ENCODE measurements at places on chromosomes 5 and 9.
A peak's percentile ranks its signal among the peaks of the same experiment; 100 is the strongest.

DNA sequence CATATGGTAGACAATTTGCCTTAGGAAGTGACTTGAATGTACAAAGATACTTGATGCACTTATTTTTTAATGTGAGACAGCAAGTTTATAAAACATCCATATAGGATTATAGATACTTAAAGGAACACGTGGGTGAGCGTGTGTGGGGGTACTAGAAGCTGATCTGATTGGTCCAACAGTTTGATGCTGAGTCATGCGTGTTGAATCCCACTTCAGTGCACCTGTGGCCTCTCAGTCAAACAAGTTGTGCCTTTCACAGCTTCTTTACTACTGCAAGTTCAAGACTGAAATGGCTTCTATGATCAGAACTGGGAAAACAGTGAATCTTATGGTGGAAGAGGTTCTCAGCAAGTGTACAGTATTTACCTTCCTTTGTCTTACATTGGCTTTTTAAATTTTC is 98.9 kb downstream of the MAP1B start:
- no peak for DNase-seq

DNA sequence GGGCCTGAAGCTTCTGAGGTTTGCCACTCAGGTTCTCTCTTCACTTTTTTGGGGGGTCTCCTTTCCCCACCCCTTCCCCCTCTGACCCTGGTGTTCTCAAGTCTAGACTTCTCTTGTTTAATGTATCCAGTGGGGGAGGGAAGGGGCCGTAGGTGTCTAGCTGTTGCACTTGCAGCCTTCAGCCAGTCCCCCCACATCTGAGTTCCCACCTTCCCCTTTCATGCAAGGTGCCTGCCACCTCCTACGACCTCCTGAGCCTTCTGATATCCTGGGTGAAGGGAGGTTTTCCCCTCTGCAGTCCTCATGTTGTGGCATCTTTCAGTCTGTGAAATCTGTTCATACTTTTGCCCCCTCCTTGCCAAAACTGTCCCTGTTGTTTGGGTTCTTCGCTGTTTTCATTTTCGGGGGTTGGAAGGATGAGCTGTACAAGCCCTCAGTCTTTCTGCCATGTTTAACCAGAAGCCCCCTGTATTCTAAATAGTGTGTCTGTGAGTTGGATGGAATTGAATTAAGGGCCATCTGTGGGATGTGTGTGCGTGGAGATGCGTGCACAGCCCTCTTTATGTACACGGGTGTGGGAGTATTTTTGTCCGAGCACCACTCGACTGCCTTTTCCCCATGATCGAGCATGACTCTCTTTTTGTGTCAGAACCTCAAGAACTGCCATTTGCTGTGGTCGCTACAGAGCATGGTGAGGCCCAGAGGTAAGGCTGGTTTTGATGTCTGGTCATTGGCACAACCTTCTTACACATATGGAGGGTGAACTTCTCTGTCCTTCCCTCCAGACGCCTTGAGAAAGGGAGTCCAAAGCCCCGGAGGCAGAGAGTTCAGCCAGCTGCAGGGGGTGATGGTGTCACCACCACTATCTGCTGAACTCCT is 23.6 kb downstream of the PRRC2B start:
- DNase-seq: no peak

DNA sequence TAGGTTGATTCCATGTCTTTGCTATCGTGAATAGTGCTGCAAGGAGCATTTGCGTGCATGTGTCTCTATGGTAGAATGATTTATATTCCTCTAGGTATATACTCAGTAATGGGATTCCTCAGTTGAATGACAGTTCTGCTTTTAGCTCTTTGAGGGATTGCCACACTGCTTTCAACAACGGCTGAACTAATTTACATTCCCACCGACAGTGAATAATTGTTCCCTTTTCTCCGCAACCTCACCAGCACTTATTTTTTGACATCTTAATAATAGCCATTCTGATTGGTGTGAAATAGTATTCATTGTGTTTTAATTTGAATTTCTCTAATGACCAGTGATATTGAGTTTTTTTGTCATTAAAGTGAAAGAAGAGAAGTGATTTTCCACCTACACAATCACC is 18.5 kb downstream of the IFNA5 start:
- DNase-seq: no peak

- DNase-seq: no peak
Measured at GRCh38 chr5:124841829-124842712, 95.6 kb upstream of the ZNF608 start.

DNA sequence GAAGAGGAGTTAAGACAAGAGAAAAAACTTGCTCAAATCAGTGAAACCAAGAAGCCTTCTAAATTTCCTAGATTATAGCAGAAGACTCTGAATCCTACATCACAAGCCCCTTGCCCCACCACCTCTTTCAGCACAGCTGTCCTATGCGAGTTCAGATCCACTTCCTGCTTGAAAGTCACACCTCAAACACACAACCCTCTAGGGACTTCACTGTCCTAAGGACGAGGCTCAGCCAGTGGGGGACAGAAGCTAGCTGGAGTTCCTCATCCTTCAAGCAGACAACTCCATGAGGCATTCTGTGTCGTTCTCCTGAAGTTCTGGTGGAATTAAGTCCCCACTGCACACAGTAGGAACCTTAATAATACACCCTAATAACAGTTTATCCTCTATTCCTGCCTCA is 44.3 kb downstream of the NRG2 start:
- no peak for DNase-seq

DNA sequence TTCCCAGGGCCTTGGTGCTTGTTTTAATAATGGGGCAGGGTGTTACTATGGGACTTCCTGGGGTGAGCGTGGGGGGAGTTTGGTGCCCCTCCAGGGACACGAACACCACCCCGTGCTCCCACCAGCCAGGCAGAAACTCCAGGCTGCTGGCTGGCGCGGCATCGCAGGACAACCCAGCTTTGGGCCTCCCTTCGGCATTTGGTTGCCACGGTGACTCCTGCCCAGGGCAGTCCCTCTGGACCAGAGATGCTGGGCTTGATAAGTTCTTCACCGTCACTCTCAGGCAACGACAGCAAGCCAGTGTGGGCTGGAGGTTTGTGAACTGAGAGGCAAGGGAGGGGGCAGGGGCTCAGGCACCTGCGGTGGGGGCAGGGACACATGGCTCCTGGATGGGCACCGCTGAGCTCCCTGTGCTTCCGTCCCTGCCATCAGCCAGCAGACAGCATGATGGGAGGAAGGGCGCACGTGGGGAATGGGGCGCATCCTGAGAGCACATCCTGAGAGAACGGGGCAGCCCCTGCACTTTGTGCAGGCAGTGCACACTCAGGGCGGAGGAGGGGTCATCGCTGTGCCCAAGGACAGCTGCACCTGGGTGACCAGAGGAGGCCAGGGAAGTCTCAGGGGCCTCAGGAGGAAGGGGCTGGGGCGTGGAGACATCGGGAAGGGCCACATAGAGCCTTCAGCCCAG is 116.4 kb downstream of the RXRA start:
- DNase-seq: peak; percentile 51

- DNase-seq: no peak
Measured at GRCh38 chr9:7977586-7977985, 178.0 kb upstream of the DMAC1 start.

DNA sequence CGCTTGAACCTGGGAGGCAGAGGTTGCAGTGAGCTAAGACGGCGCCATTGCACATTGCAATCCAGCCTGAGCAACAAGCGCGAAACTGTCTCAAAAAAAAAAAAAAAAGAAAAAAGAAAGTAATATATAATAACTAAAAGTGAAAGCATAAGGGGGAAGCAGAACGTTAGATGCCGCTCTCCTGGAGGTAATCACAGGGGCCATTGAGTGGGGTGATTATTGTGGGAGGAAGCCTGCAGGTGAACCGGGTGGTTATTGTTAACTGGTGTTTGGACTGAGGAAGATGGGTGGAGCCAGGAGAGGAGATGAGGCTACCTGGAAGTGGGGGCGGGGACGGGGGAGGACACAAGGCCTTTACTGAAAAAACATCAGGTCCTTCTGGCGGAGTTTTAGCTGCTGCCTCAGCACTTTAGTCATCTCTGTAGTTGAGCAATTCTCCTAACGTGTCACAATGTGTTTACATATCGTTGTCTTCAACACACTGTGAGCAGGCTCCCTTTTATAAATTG is 5.3 kb upstream of the TJP2 start:
- DNase-seq: peak; percentile 20

DNA sequence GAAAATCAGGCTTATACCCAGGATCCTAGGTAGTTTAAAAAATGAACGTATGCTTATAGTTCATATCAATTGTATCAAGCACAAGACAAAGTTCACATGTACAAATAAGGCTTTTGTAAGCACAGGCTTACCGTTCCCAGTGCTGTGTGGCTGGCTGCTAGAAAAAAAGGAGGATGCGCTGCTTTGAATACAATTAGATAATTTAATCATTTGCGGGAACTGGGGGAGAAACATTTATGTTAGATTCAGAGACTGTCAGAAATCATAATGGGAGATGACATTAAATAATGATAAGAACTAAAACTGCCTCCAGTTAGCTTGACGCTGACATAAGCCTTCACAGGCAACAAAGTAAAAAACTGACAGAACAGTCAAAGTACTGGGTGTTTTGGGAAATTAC is 93.2 kb downstream of the FNBP1 start:
- no peak for DNase-seq

- peak; percentile 67 for DNase-seq
Measured at GRCh38 chr5:160260881-160261815, 31.8 kb downstream of the FABP6 start.

- DNase-seq: no peak
Measured at GRCh38 chr9:83140061-83140460, 77.1 kb upstream of the RASEF start.

Data from fibroblast of skin of right biceps (primary cell).